ENCODE measurements at places on chromosomes 6 and 20. TPM values are rescaled to one million over a fixed set of nuclear protein-coding genes. Genes with fewer than 3 reads are reported as not detected.

BPIFB1 gene
- not detected for total RNA-seq

RAET1E gene
- 0.89 TPM for total RNA-seq

RTF2 gene
- total RNA-seq = 90.9 TPM

ABHD16B gene
- total RNA-seq = not detected

MAP1LC3A gene
- total RNA-seq = 21.2 TPM

TNFRSF21 gene
- 10.2 TPM for total RNA-seq

CALHM5 gene
- total RNA-seq = 3.7 TPM

RNF39 gene
- total RNA-seq = not detected

TRAPPC3L gene
- total RNA-seq = 0.09 TPM

FAM162B gene
- 12.3 TPM for total RNA-seq

GCLC gene
- total RNA-seq = 7.3 TPM

TMEM151B gene
- 0.09 TPM for total RNA-seq

HIVEP2 gene
- 12.5 TPM for total RNA-seq

CST5 gene
- not detected for total RNA-seq

GPLD1 gene
- total RNA-seq = 2.7 TPM

ULBP2 gene
- total RNA-seq = 0.27 TPM

ZC2HC1B gene
- total RNA-seq = 0.53 TPM

BNIP5 gene
- 0.04 TPM for total RNA-seq

CPXM1 gene
- 41.5 TPM for total RNA-seq

ADGRF5 gene
- 28.5 TPM for total RNA-seq

LY6G6D gene
- total RNA-seq = 0.58 TPM

NR2E1 gene
- total RNA-seq = not detected

HLA-DRB5 gene
- total RNA-seq = 8.4 TPM

C20orf144 gene
- 0.04 TPM for total RNA-seq

WASF1 gene
- 3.6 TPM for total RNA-seq

FERMT1 gene
- total RNA-seq = 0.58 TPM

ATF6B gene
- total RNA-seq = 11.7 TPM

ANGPT4 gene
- total RNA-seq = 0.04 TPM

TBX18 gene
- total RNA-seq = 20.3 TPM

HTR1E gene
- total RNA-seq = not detected

HDGFL1 gene
- not detected for total RNA-seq

SLC17A2 gene
- total RNA-seq = not detected

ANKEF1 gene
- total RNA-seq = 1.1 TPM

AKAP12 gene
- 148 TPM for total RNA-seq

SNAI1 gene
- total RNA-seq = 3.8 TPM

All from muscle of leg (tissue), 16 donors.